ENCODE measurements at places on chromosomes 2 and 18.

DNA sequence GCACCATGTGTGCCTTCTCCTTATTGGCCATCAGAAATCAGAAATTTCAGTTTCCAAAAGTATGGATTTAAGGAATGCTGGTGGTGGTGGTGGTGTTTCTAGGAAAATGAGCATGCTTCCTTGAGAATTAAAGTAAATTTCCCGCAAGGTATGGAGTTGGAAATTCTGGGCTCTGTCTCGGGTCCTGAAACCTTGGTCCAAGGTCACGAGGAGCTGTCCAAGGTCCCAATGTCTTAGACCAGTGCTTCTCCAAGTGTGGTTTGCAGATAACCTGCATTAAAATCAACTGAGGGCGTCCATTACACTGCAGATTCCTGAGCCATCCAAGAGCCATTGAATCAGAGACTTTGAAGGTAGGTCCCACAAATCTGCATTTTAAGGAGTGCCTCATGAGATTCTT lies 210.9 kb upstream of the PKDCC start:
- DNase-seq = no peak

DNA sequence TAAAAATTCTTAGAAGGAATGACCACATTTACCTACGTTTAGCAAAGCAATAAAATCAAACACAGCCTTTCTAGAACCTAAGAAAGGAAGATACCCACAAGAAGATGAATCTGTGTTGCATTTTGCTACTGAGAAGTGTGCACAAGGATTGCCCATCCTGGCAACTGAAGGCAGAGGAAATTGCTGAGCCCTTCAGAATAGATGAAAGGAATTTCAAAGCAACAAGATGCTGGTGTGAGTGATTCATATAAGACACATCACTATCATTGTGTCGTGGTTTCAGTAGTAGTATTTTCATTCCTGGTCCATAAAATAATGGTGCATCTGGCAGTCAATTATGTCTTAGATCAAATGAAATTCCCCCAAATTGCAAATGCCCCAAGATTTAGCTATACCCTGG lies 48.4 kb upstream of the ANKRD44 start:
- DNase-seq = no peak

- DNase-seq = no peak
Observed at GRCh38 chr2:30705711-30706533, 101.3 kb downstream of the CAPN13 start.

GRCh38 chr2:38560092-38560491 lies 42.6 kb downstream of the HNRNPLL start:
- DNase-seq = no peak

DNA sequence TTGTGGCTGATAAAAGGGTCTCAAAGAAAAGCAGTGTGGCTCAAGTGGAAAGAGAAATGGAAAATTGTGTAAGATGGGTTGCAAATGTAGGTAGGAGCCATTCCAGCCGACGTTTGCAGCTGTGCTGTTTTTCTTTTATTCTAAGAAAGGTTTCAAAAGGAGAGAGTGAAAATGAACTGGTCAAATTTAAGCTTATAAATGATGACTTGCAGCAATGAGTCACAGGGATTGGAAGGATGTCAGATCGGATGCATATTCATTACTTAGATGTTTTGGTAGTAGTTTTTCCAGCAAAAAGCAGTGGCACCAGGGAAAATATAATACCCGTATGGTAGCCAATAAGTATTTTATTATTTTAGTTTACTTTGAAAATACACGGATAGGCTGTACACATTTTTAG lies 79.1 kb downstream of the LRRTM4 start:
- no peak for DNase-seq

DNA sequence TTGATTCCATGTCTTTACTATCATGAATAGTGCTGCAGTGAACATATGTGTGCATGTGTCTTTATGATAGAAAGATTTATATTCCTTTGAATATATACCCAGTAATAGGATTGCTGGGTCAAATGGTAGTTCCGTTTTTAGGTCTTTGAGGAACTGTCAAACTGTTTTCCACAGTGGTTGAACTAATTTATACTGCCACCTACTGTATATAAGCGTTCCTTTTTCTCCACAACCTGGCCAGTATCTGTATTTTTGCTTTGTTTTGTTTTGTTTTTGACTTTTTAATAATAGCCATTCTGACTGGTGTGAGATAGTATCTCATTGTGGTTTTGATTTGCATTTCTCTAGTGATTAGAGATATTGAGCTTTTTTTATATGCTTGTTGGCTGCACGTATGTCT lies 641.6 kb downstream of the SUCLG1 start:
- DNase-seq = no peak
